ENCODE measurements at places on chromosomes 2 and 18.

DNA sequence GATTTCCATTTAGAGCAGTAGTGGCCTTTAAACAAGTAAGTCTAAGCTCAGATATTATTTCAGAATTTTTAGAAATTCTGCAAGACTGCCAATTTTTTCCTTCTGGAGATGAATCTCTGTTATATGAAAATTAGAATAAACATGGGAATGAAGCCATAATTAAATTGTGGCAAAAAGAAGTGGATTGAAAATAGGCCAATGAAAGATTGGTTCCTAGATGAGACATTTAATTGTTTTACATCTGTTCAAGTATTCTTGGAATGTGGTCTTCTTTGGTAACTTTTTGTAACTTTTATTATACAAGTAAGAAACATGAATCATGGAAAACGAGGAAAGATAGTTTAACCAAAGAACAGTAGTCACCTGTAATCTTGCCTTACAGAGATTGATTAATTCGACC is 10.3 kb downstream of the CAD start:
- DNase-seq = no peak

DNA sequence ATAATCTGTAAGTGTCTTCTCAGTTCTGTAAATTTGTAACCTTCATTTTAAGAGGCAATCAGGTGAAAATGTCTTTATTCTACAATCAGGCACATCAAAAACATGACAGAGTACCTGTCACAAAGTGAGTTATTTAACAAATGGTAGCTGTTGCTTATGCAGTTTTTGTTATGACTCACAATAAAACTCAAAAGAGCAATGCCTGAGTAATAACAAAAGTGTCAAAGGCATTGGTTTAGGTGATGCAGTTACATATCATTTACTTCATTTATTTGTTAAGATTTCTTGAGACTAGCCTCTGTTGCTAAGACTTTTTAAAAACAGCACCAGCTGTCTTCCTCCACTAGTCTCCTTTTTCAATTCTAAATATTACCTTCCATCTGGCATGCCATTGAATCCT is 177.8 kb downstream of the KIAA1328 start:
- DNase-seq = no peak

DNA sequence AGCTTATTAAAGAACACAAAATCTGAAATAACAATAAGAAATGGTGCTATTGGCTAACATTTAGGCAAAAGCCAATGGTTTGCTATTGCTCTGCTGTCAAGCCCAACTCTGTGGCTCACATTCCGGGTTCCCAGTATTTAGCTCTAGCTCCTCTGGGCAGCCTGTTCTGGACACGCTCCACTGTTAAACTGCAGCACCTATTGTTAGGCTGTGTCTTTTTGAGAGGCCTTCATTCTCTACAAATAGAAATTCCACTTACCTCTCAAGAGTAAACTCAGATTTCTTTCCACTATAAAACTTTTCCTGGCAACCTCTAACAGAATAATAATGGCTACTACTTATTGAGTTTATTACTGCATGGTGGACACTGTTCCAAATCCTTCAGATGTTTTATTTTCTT is 3.7 kb upstream of the KLHL14 start:
- no peak for DNase-seq

GRCh38 chr2:96131813-96132745 is 6.2 kb downstream of the ASTL start:
- no peak for DNase-seq

DNA sequence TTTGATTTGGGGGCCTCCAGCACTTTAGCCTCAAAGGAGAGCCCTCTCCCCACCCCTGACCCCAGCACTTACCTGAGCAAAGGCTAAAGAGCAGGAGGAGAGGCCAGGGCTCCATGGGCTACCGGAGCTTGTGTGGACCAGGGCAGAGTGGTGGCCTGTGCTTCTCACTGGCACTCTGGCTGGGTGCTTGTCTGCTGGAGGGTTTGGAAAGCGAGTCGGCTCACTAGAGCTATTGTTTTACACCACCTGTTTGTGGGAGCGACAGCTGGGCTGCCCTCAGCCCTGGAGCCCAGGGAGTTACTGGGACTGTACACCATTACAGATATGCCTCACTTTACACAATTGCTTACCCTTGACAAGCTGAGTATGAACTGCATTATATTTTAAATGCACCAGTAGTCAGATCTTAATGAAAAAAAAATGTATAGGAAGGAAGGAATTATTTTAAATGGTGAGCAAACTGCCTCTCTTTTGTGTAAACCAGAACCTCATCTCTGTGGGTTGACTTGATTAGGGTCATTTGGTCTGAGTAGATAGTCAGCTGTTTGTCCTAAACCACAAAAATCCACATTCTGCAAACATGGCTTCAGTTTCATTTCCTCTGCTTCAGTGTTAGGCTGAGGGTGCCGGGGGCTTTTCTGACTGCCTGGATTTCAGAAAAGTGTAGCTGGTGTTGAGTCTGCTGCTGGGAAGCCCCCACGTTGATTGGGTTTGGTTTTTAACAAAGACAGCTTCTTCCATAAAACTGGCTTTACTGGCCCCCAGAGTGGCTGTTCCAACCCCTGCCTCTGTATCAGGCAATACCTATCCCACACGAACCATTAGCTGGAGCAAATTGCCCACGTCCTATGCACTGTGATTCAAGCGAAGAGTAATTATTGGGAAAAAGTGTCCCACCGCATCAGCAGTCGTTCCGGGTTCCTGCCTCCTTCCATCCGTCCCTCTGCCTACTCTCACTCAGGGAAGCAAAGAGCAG is at the start of gene CHRNA1:
Gene CHRNA1, minus strand, starts transcription at position 193 of the 976 bp plus-strand sequence. Its CDS starts 78 bp downstream, at position 115.
- DNase-seq = peak; percentile 66

GRCh38 chr2:204453730-204454167 is 91.5 kb upstream of the PARD3B start:
- peak; percentile 24 for DNase-seq

- DNase-seq = no peak
Observed at GRCh38 chr2:96703021-96703751, 36.7 kb downstream of the LMAN2L start.

- DNase-seq = peak; percentile 73
Observed at GRCh38 chr2:219689676-219690628, 62.5 kb downstream of the SLC4A3 start.

GRCh38 chr18:79580498-79581171 is 99.0 kb upstream of the CTDP1 start:
- DNase-seq = no peak

DNA sequence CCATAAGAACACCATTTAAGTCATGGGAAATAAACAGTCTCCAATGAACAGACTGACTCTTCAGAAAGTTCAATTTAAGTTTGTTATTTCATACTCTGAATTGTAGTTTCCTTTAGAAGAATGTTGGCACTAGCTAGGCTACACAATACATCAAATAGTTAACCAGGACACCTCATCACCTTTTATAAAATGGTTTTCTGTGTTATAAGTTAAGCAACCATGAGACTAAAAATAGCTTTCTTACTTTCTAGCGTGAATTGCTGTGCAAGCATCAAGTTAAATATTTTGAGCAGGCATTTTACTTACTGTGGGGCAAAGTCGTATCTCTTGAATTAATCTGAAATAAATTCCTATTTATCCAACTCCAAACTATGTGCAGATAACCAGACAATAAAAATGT is 1092.6 kb upstream of the SLC39A10 start:
- DNase-seq = no peak

DNA sequence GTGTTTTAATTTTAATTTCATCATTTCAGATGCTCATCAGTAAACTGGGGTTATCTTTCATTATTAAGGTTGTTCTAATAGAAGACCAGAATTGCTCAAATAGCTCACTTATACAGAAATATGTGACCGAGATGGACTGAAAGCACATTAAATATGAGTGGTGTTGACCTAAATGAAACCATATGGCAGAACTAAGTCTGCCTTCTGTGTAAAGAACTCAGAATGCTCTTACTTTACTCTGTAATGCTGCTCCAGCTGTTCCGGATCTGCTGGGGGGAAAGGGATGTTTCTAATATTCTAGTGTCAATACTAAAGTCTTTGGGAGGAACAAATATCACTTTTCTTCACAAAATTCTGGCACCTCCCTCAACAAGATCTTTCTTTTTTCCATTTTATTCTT is 131.0 kb downstream of the DPP4 start:
- no peak for DNase-seq

DNA sequence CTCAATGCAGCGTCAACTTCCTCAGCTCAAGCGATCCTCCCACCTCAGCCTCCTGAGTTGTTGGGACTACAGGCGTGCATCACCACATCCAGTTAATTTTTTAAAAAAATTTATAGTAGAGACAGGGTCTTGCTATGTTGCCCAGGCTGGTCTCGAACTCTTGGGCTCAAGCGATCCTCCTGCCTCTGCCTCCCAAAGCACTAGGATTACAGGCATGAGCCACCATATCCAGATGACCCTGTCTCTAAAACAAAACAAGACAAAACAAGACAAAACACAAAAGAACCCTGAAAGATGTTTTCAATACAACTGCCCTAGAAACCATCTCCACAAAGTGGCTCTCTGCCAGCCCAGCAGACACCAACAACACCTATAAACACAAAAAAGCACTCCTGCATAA is 31.4 kb downstream of the ANKRD29 start:
- no peak for DNase-seq

DNA sequence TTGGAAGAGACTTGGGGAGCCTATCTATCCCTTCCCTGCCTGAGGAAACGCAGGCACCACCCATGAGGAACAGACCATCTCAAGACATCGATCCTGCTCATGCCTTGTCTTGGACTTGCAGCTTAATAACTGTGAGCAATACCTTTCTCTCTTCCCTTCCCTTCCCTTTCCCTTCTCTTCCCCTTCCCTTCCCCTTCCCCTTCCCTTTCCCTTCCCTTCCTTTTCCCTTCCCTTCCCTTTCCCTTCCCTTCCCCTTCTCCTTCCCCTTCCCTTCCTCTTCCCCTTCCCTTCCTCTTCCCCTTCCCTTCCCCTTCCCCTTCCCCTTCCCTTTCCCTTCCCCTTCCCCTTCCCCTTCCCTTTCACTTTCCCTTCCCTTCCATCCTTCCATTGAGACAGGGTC is 650.7 kb upstream of the SOX11 start:
- no peak for DNase-seq

- DNase-seq = peak; percentile 20
Observed at GRCh38 chr2:31402388-31402787, 12.2 kb downstream of the XDH start.

DNA sequence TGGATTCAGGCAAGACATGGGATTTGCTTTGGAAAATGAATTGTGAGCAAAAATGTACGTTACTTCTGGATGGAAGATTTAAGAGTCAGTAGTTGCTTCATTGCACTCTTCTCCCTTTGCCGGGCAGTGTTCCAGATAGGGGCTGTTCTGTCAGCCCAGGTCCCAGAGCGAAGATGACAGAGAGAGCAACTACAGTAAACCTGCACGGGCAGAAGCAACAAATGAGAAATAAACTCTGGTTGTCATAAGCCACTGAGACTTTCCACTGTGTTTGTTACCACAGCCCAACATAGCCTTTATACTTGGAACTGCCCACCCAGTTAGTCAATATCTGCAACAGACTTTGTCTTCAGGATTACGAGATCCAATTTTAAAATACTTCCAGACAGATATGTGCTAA is 83.3 kb downstream of the CACNB4 start:
- no peak for DNase-seq

DNA sequence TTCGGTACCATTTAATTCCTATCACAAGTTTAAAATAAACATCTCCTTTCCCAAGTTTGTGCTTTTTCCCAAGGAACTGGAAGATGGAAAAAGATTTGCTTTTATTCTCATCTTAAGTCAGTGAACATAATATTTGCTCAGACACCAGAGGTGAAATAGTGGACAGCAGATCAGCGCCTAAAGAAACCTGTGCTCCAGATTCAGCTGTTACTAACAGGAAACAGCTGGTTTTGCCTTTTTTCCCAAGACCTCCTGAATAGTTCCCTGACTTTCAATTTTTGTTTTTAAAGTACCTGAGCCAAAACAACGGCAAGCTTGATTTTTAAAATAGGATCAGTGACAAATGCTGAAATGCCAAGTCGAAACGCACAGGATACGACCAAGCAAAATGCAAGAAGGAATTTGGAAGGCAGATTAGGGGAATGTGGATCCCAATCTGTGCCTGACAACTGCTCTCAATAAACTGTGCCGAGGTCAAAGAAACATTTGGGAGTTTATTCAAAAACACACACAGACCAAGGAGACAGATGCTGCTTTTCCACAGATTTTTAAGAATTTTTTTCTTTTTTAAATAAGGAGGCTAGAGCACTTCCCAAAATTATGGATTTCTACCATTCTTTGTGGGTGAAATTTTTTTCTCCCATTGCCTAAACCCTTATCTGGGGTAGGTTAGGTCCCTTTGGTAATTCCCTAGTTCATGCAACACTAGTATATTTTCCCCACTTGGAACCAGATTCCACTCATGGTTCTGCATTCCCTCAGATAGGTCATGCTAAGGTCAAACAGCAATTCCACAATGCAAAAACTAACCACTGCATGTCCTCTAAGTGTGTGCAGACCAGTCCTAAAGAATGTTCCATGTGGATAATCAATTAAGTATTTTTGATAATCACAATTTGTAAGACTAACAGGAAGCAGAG is 121.5 kb upstream of the PDE1A start:
- no peak for DNase-seq

GRCh38 chr2:181129364-181130056 is 149.1 kb downstream of the UBE2E3 start:
- no peak for DNase-seq

DNA sequence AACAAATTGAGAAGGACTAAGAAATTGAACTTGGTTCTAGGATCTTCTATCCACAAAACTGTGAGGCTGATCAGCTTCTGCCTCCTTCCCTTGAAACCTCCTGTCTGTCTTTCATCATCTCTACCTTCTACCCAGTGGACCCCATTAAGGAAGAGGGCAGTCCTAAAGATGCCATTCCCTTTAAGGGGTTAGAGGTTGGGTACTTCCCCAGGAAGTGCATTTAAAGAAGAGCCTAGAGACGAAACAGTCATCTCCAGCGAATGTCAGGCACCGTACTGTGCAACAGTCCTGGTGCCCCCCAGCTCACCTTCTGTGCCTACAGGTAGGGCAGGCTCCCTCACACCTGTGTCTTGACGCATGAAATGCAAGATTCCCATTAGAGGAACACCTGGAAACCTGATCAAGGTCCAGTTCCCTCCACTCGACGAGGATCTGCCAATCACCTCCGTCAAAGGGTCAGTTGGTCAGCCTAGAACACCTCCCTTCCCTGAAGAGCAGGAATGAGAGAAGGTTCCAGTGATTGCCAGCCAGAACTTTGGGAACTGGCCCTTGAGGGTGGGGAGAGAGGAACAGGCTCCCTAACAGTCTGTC is 20.9 kb downstream of the LOXHD1 start:
- no peak for DNase-seq

DNA sequence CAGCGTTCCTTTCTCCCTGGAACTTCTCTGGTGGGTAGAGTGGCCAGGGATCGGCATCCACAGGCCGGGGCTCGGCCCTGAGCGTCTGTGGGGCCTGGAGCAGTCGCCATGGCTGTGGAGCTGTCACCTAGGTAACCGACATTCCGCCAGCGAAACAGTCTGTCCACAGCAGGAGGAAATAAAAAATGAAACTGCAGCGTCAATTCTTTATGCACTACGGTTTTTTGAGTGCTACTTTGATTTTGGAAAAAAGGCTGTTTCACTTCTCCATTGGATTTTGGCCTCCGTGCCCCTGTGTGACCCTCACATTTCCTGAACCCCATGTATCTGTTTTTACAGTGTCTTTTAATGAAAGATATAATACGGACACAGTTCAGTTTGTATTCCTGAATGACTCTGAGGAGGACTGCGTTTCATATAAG is 163.4 kb downstream of the LDLRAD4 start:
- DNase-seq = peak; percentile 72

GRCh38 chr2:72142570-72143440 is 4.9 kb downstream of the CYP26B1 start:
- DNase-seq = peak; percentile 26
